ENCODE measurements at places on chromosomes 4 and X.
A peak's percentile ranks its signal among the peaks of the same experiment; 100 is the strongest.

- DNase-seq, result no peak
Observed at GRCh38 chrX:136794080-136794479, 13.3 kb upstream of the ARHGEF6 start.

GRCh38 chr4:154954117-154954516, 173.0 kb downstream of the RBM46 start:
- DNase-seq, result no peak

DNA sequence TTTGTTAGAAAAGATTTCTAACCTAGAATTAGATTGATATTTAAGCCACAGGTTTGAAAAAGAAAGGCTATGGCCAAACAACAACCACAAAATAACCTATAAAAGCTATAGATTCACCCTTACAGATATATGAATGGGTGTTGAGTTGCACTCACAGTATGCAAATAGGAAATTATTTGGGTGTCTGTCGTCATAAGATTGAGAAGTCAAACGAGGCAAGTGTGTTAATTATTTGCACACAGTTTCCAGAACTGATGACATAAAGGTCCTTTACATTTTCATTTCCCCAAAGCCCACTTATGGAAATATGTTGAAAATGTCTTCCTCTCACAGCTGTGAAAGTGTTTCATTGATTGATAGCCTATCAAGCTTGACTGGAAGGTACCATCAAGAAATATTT, 101.2 kb upstream of the CXCL13 start:
- no peak for DNase-seq

DNA sequence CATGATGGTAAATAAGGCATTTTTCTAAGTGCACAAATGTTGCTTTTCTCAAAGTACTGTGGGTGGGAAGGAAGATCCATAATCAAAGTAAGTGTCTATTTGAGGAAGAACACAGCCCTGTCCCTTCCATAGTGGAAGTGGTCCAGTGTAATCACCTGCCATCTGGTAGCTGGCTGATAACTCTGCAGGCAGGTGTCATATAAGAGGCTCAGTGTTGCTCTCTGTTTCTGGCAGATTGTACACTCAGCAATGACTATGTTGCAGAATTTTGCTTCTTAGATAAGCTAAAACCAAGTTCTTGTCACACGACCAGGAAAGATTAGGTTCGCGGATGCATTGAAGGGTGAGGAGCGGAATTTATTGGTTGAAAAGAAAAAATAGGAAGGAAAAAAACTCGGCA, 20.9 kb downstream of the SAGE1 start:
- DNase-seq, result no peak

- no peak for DNase-seq
Observed at GRCh38 chr4:7422898-7423180, 11.9 kb downstream of the PSAPL1 start.

DNA sequence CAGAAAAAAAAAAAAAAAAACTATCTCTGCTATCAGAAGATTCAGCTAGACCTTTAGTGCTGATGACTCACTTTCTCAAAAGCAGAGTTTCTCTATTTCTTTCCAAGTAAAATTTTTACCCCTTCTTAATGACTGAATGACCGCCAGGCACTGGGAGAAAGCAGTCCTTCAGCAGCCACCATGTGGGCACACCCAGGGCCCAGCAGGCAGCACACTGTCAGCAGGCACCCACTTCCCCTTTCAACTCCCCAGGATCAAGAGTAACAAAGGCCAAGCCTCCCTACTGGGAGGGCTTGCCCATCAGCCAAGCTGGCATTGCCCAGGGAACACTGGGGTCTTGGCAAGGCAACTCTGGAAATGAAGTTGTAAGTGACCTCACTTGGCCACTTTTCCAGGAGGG, 201.9 kb upstream of the MAMLD1 start:
- no peak for DNase-seq

DNA sequence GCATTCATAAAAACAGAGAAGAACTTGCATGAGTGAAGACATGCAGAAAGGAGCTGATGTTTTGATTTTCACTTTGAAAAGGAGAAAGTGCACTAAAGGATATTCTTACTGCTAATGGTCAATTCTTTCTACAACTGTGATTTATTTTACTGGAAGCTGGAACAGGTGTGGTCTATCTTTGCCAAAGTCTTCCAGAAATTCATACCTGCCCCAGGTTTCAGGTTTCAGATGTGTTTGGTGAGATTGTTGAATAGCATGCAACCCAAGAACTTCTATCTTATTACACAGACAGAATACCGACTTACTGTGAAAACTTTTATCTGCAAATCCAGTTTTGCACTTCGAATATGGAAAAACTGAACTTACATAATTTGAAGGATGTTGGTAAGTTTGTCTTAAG, 388.3 kb downstream of the PDGFC start:
- no peak for DNase-seq

GRCh38 chr4:158543191-158543590, 21.5 kb downstream of the RXFP1 start:
- DNase-seq, result no peak

- DNase-seq, result no peak
Observed at GRCh38 chr4:178599521-178599920, 1157.3 kb upstream of the AGA start.

DNA sequence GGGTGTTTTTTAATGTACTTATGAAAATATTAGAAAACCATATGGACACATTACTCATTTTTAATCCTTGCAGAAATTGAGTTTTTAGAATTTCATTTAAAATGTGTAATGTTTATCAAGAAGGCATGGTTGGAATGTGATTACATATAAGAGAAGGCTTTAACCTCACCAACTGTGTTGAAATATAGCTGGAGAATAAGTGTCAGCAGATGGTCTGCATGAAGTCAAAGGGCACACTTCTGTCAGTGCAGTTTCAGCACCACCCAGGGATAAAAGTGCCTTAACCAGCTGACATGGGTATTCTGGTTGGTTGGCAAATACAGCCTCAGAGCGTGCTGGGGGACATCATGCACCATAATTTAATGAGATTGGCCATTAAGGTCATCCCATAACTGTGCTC, 21.2 kb upstream of the ANTXR2 start:
- no peak for DNase-seq

GRCh38 chr4:100379583-100380105, 138.2 kb downstream of the EMCN start:
- DNase-seq, result no peak

- DNase-seq, result peak; percentile 27
Observed at GRCh38 chr4:140092094-140092851, 61.7 kb downstream of the MAML3 start.

GRCh38 chr4:143351149-143351691, 14.5 kb downstream of the GAB1 start:
- DNase-seq, result no peak

- no peak for DNase-seq
Observed at GRCh38 chr4:5809216-5809776, 83.6 kb downstream of the CRMP1 start.

DNA sequence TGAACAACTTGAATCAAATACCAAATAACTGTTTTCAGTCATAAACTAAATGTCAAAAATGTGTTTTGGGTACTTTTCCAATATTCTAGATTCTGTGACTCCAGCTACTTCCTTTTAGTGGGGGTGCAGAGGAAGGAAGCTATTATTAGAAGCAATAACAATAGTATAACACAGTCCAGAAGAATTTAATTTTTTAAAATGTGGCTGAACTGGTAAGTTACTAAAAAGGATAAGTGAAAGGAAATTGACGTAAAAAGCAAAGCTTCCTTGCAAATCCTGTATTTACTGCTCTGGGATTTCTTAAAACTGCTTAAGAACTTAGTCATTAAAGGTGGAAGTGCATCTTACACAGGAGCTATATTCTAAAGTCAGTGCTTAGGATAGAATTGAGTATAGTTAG, 53.2 kb downstream of the MOSPD2 start:
- no peak for DNase-seq

GRCh38 chrX:63526863-63527262, 175.7 kb upstream of the SPIN4 start:
- no peak for DNase-seq

DNA sequence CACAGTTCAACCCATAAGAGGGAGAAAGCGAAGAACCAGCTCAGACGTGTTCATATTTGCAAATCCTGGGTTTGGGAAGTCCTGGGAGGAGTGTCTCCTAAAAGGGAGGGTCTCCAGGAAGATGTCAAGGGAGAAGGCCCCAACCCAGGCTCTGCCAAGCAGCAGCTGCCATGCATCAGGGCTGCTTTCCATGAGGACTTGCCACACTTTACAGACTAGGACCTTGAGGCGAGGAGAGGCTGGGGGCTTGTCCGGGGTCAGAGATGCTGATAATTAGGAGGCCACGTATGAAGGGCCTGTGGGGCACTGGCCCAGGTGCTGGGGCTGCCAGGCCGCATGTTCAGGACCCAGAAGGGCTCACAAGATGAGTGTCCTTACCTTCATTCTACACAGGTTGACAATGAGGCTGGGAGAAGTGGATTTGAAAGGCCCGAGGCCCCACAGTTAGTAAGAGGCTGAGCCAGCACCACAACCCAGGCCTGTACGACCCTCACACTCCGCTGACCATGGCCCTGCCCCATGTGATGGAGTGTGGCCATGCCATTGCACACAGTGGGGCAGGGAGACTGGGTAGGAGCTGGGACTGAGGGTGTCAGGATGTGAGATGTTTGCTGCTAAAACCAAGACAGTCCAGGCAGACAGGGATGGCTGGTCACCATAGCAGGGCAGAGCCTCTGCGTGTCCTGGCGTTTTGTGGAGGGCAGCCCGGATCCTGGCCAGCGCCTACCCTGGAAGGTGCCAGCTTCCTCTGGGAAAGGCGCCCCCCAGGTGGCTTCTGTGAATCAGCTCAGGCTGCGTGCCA, 94.8 kb downstream of the PSAPL1 start:
- DNase-seq, result no peak

DNA sequence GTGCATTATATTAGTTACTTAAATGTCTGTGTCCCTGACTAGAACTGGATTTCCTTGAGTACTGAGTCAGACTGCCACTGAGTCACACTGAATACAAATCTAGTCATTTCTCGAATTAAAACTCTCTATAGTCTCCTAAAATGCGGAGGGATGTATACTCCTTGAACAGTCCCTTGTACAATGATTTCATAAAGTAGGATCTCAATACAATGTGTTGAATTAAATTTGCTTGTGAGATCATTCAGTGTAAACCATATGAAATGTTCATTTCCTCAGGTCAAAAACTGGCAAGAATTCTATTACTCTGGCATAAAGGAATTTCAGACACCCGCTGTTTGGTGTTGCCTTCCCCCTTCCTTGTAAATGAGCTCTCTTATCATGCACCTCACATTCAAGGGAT, 17.5 kb upstream of the FAM241A start:
- DNase-seq, result no peak

DNA sequence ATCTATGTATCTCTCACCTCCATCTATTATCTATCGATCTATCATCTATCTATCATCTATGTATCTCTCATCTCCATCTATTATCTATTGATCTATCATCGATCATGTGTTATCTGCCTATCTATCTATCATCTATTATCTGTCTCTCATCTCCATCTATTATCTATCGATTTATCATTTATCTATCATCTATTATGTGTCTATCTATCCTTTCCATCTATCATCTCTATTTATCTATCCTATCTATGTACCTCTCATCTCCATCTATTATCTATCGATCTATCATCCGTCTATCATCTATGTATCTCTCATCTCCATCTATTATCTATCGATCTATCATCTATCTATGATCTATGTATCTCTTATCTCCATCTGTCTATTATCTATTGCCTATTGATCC, 188.1 kb downstream of the ASMT start:
- no peak for DNase-seq

- DNase-seq, result no peak
Observed at GRCh38 chr4:149735796-149736195, 79.8 kb downstream of the IQCM start.

DNA sequence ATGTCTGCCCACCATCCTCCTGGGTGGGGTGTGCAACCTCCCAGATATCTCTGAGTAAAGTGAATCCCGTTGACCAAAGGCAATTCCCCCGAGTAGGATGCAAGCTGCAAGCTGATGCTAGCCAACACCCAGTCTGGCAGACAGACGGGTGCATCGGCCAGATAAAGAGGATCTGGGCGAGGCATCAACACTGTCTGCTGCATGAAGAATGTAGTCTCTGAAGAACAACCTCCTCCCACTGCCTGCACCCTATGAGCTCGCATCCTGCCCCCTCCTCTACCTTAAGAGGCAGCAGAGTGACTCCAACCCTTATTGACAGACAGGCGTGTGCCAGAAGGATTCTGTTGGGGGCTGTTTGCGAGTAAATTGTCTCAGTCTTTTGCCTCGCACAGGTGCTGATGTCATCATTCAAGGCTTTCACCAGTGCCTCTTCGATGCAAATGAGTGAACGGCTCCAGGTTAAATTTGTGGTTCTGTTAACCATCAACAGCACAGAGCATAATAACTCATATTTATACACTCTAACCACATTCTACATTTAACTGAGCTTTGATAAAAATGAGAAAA, 546.9 kb downstream of the BCOR start:
- DNase-seq, result no peak

DNA sequence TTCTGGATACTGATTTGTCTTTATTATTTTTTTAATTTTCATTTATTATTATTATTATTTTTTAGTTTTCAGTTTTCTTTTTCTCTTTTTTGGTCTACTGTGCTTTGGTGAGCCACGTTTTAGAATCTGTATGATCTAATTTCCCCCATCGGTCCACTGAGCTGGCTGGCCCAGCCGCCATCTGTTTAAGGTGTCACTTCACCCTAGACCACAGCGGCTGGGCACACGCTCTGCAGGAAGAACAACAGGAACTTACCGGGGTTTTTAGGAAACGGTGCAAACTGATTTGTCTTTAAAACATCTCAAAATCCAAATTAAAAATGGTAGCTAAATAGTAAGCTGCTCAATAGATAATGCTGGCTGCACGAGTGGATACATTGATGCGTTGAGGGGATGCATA, 48.8 kb upstream of the AMOT start:
- no peak for DNase-seq

DNA sequence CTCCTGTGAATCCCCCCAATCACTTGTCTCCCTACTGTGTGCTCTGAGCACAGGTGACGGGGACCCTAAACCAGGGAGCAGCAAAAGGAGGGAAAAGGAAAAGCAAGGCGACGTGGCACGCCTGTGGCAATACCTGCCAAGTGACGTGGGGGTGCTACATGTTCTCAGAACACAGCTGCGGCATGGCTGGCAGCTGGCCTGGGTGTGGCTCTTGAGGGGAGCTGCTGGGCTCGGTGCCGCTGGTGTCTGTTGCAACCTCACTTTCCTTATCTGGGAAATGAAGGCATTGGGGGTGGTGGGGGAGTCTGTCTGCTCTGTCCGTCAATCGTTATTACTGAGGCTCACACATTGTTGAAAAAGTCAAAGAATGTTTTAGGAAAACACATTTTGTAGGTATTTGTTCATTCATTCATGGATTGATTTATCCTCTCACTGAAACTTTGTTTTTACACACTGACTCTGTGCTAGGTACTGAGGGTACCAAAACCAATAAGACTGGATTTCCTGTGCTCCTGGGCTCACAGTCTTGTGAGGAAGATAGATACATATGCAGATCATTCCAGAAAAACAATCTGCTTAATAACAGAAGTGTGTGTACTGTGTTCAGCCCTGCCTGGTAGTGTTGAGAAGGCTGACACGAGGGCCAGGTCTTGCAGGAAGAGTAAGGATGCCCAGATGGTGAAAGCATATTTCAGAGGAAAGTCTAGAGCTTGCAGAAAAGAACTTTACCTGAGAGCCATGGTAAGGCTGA, 217.6 kb downstream of the PTTG2 start:
- DNase-seq, result no peak

Measured in HuH-7 (cell line).